Naive thymus-derived CD4-positive, alpha-beta T cell (primary cell): ENCODE measurements at places on chromosomes 6 and 20. TPM values are rescaled to one million over a fixed set of nuclear protein-coding genes. Genes with fewer than 3 reads are reported as not detected.

The TMEM170B gene
- total RNA-seq: 3.2 TPM

The HLA-DQA1 gene
- 8.5 TPM for total RNA-seq

The SIRPG gene
- 25.6 TPM for total RNA-seq

The SRSF12 gene
- total RNA-seq: not detected

The WASF1 gene
- 4.7 TPM for total RNA-seq
